A549 treated with ZK216348 at 1 μM for 4 hours (cell line): ENCODE measurements at places on chromosomes 6 and 20. TPM values are rescaled to one million over a fixed set of nuclear protein-coding genes. Genes with fewer than 3 reads are reported as not detected.

TSPO2 gene
- total RNA-seq: not detected in 5 replicates

NHLRC1 gene
- total RNA-seq: 1.3 to 2.3 TPM (median 1.6 TPM) in 5 replicates

ZKSCAN4 gene
- 2.2 to 3.0 TPM (median 2.5 TPM) in 5 replicates for total RNA-seq

HLA-DQB1 gene
- not detected in 5 replicates for total RNA-seq

DLK2 gene
- total RNA-seq: 3.6 to 7.8 TPM (median 7.3 TPM) in 5 replicates

PRR18 gene
- total RNA-seq: 0.09 to 0.54 TPM (median 0.21 TPM) in 4 of 5 replicates, not detected in the other

TPBG gene
- total RNA-seq: 32.6 to 47.3 TPM (median 41.3 TPM) in 5 replicates

BPIFA1 gene
- not detected in 5 replicates for total RNA-seq

RIMS1 gene
- total RNA-seq: not detected in 5 replicates

RIN2 gene
- 23.9 to 27.9 TPM (median 26.6 TPM) in 5 replicates for total RNA-seq

HLA-DOA gene
- not detected in 5 replicates for total RNA-seq

OR2H1 gene
- total RNA-seq: not detected in 5 replicates

PBOV1 gene
- not detected in 5 replicates for total RNA-seq

C6orf58 gene
- total RNA-seq: 0.22 TPM in 1 of 5 replicates, not detected in the others

SLPI gene
- total RNA-seq: 8.3 to 13.8 TPM (median 9.4 TPM) in 5 replicates

RIPOR3 gene
- total RNA-seq: 0.06 to 0.08 TPM in 2 of 5 replicates, not detected in the others

PPP1R16B gene
- 0.11 to 0.43 TPM (median 0.18 TPM) in 5 replicates for total RNA-seq

MDFI gene
- total RNA-seq: 0.53 to 0.86 TPM (median 0.75 TPM) in 5 replicates

RNF182 gene
- total RNA-seq: 2.3 to 3.4 TPM (median 3.1 TPM) in 5 replicates

PHACTR3 gene
- total RNA-seq: not detected in 5 replicates

ENPP5 gene
- not detected in 5 replicates for total RNA-seq

WASF1 gene
- 8.1 to 13.8 TPM (median 12.4 TPM) in 5 replicates for total RNA-seq

WFDC6 gene
- total RNA-seq: not detected in 5 replicates

IL17A gene
- not detected in 5 replicates for total RNA-seq

KCNG1 gene
- 12.9 to 34.4 TPM (median 21.2 TPM) in 5 replicates for total RNA-seq

PRICKLE4 gene
- 0.70 to 1.6 TPM (median 1.1 TPM) in 4 of 5 replicates, not detected in the other for total RNA-seq

PLCB4 gene
- total RNA-seq: 11.6 to 20.7 TPM (median 15.1 TPM) in 5 replicates

ACSS2 gene
- total RNA-seq: 7.9 to 9.7 TPM (median 9.5 TPM) in 5 replicates

OTOR gene
- total RNA-seq: not detected in 5 replicates

APOBEC2 gene
- not detected in 5 replicates for total RNA-seq
